ENCODE measurements at places on chromosomes 7 and 10. TPM values are rescaled to one million over a fixed set of nuclear protein-coding genes. Genes with fewer than 3 reads are reported as not detected.
A peak's percentile ranks its signal among the peaks of the same experiment; 100 is the strongest.

DGKI gene
- polyA plus RNA-seq, result 1.3 TPM

DNA sequence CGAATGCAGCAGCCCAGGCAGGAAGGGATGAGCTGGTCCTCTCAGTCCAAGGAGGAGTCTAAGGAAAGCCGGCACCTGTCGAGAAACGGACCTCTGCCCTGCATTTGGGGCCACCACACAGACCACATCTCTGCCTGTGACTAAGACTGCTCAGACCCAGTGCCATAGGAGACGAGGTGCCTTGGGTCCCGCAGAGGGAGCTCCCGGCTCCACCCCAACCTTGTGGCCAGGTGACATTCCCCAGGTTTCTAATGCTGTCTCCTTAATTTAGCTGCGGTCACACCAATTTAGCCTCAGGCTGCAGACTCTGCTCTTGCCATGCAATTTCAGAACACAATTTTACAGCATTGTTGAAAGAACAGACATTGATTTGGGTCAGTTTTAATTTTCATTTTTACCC, 22.8 kb upstream of the CRHR2 start:
- DNase-seq, result no peak

AIFM2 gene
- polyA plus RNA-seq, result 13.9 TPM

ABCB4 gene
- 1.9 TPM for polyA plus RNA-seq

DNA sequence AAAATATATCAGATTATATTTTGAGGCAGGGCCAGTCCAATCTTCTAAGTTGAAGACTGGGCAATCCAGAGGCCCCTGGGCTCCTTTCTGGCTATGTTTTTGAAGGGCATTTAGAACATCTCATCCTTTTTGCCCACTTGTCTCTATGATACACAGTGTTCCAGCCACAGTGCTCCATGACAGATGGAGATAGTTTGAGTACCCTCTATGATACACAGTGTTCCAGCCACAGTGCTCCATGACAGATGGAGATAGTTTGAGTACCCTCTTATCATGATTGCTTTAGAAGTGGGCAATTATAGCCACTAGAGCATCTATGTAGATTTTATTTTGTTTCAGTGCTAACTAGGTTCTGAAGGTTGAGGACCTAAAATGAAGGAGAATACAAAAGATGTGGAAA, 33.1 kb upstream of the A1CF start:
- DNase-seq, result no peak

DNA sequence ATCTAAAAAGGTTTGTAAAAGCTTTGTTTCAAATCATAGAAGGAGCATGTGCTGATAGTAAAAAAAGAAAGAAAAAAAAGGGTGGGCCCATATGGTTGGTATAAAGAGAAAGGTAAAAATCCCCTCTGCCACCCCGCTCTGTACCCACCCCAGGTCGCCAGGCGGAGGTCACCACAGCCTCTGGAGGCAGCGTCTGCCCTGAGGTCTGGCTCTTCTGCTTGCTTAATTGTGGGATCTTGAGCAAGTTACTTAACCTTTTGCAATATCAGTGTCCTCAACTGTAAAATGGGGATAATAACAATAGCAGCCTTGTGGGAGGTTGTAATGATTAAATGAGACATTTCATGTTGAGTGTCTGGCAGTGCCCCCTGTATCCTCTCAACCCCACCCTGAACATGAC, 10.7 kb upstream of the PCBD1 start:
- no peak for DNase-seq

DNA sequence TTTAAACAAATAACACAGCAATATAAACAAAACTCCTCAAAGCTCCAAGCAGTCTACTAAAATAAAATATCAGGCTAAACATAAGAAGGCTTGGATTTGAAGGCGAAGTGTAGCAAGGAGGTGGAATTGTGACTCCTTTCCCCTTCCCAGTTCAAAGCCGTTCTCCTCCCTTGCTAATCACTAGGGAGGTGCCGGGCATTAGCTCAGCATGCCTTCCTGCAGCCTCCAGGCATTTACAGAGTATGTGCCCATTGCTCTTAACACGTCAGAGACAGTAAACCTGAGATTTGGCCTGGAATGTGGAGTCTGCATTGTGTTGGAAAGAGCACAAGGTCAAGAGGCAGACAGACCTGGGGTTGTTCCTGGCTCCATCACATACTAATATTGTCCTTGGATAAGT, 15.6 kb downstream of the CNNM1 start:
- no peak for DNase-seq

CYP2C19 gene
- polyA plus RNA-seq, result not detected

- no peak for DNase-seq
Observed at GRCh38 chr7:81562581-81562980, 207.3 kb downstream of the HGF start.

DNA sequence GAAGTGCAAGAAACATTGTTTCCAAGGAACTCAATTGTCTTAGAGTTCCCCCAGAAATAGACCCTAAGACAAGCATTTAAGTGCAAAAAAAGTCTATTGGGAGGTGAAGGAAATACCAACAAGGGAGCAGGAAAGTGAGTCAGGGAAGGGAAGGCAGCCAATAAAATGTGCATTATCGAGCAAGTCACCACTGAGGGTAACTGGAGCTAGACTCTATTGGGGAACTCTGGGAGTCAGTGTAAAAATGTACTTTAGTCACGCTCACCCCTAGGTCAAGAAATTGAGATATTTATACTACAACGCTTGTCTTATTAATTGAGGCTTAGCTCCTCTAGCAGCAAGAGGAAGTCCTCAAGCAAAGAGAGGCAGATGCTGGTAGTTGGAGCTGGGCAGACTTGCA, 137.7 kb downstream of the RTKN2 start:
- peak; percentile 85 for DNase-seq

- no peak for DNase-seq
Observed at GRCh38 chr10:12321641-12322040, 27.7 kb upstream of the CAMK1D start.

BAIAP2L1 gene
- polyA plus RNA-seq, result 11.4 TPM

- DNase-seq, result no peak
Observed at GRCh38 chr10:50578949-50579348, 44.8 kb downstream of the SGMS1 start.

DNA sequence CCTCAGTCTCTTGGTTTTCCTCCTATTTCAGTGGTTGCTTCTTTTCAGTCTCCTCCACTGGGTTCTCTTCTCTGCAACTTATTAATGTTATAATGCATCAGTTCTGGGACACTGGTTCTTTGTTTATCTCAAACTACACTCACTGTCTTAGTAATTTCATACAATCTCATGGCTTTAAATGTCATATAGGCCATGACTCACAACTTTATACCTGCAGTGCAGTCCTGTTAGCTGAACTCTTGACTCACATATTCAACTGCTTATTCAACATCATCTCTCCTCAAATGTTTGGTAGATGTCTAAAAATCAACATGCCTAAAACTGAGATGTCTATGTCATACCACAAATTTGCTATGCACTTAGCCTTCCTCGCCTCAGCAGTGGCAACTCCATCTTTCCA, 101.2 kb upstream of the PALS2 start:
- no peak for DNase-seq

GRCh38 chr7:13946181-13946580, 43.3 kb downstream of the ETV1 start:
- peak; percentile 26 for DNase-seq

All from BJ (cell line).